ENCODE measurements at places on chromosomes 2 and 18.

- no peak for DNase-seq
Measured at GRCh38 chr2:151043484-151043883, 218.2 kb downstream of the RBM43 start.

GRCh38 chr2:124911560-124911959, 886.5 kb downstream of the CNTNAP5 start:
- DNase-seq = no peak

DNA sequence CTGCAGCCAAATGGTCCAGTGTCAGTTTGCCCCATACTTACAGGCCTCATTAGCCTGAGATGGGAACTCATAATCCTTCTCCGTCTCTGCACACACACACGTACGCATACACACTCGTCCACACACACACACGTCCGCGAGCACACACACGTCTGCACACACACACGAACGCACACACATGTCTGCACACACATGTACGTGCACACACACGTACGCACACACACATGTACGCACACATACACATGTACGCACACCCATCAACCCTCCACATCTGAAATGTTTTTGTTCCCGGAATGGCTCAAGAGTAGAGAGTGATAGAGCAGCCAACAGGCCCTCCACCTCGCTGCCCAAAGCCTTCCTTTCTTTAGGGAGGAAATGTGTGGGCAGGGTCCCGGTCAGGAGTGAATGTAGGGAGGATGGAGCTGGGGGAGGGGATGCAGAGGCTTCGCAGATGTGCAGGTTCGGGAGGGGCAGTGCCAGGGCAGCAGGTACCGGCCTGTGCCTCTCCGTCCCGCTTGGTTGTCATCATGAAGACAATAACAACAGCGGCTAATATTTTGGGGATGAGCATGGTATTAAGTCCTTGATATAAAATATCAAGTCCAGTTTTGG, 52.7 kb downstream of the PTGR3 start:
- DNase-seq = no peak

- no peak for DNase-seq
Measured at GRCh38 chr18:47113796-47114540, 36.3 kb downstream of the HDHD2 start.

GRCh38 chr18:79379251-79379905, 16.4 kb upstream of the NFATC1 start:
- no peak for DNase-seq

- DNase-seq = no peak
Measured at GRCh38 chr2:9638532-9638931, 7.7 kb upstream of the YWHAQ start.

Measured in stimulated activated CD8-positive, alpha-beta memory T cell treated with anti-CD3 and anti-CD28 coated beads, Interleukin-2, amount 100 ng/mL, for 1 hour (primary cell).